ENCODE measurements at places on chromosomes 2 and 18. TPM values are rescaled to one million over a fixed set of nuclear protein-coding genes. Genes with fewer than 3 reads are reported as not detected.

GRCh38 chr2:237309011-237309410 lies 105.0 kb downstream of the COL6A3 start:
- DNase-seq: no peak
- no peak overlapping the region for H3K4me3 ChIP-seq
- H3K4me1 ChIP-seq: peaks cover 17% of the 10 kb centered on the region
- no peak overlapping the region for H3K27ac ChIP-seq

DNA sequence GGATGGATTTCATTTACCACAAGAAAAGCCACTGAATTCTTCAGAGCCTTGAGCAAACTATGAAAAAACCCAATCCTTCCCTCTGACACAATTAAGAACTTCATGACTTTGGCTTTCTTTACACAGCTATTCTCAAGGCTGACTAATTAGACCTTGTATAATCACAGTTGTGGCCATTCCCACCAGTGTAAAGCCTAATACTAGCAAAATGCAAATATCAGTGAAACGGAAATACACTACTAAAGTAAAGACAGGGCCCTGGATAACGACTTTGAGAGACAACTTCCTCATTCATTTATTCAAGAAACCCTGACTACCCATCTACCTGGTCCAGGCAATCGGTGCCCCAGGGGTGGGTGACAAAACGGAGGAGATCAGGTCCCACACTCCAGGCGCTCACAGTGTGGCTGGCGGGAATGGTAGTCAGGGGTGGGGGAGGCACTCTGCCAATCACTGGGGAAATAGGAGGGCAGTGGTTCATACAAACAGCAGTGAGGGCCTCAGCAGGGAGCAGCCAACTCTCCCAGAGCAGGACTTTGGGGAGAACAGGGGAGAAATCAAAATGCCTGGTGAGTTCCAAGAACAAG lies 28.1 kb downstream of the TMEM163 start:
- H3K4me1 ChIP-seq: no peaks in the 10 kb centered on the region
- H3K27me3 ChIP-seq: peaks cover 9% of the 10 kb centered on the region
- no peaks in the 10 kb centered on the region for H3K36me3 ChIP-seq
- no peak for DNase-seq
- H3K27ac ChIP-seq: no peak overlapping the region

DNA sequence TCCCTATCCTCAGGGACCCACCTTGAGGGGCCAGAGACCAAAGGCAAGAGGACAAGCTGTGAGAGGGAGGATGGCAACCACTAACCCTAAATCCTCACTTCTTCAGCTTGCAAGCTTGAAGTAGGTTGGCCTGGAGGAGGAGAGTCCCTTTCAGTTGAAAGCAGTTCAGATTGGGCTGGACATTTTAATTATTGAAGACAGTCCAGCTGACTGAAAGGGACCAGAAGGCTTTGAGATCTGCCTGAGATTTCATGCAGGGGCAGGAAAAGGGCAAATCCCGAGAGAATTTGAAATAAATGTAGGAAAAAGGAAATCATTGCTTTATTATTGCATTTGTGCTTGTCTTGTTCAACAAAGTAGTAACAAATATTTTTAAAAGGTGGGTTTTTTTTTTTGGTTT lies 118.9 kb upstream of the STON1 start:
- H3K36me3 ChIP-seq: no peaks in the 10 kb centered on the region
- no peak overlapping the region for H3K27ac ChIP-seq
- peaks cover 8% of the 10 kb centered on the region for H3K4me1 ChIP-seq
- no peak overlapping the region for H3K4me3 ChIP-seq

DNA sequence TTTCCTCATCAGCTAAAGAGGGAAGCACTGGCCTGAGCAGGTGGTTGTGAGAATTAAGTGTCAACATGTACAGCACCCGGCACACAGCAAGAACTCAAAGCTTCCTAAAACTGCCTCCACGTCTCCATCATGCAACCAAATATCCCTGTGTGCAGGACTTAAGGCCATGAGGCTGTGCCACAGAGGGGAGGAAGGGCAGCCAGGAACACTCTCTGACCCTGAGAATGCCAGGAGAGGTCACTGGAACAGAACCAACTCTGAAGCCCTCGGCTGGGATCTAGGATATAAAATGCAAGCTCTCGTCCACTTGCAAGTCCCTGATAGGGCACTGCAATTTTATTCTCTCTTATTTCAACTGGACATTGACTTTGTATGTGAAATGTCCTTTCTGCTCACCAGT lies 12.2 kb upstream of the NPAS2 start:
- H3K4me3 ChIP-seq: no peak overlapping the region
- H3K27me3 ChIP-seq: peaks cover 52% of the 10 kb centered on the region
- no peak for DNase-seq
- H3K36me3 ChIP-seq: no peaks in the 10 kb centered on the region

GRCh38 chr2:120586507-120587278 lies 149.0 kb upstream of the GLI2 start:
- peaks cover 54% of the 10 kb centered on the region for H3K27me3 ChIP-seq
- H3K27ac ChIP-seq: peak overlapping the region; percentile 22
- peaks cover 7% of the 10 kb centered on the region for H3K4me1 ChIP-seq
- no peak for DNase-seq

DNA sequence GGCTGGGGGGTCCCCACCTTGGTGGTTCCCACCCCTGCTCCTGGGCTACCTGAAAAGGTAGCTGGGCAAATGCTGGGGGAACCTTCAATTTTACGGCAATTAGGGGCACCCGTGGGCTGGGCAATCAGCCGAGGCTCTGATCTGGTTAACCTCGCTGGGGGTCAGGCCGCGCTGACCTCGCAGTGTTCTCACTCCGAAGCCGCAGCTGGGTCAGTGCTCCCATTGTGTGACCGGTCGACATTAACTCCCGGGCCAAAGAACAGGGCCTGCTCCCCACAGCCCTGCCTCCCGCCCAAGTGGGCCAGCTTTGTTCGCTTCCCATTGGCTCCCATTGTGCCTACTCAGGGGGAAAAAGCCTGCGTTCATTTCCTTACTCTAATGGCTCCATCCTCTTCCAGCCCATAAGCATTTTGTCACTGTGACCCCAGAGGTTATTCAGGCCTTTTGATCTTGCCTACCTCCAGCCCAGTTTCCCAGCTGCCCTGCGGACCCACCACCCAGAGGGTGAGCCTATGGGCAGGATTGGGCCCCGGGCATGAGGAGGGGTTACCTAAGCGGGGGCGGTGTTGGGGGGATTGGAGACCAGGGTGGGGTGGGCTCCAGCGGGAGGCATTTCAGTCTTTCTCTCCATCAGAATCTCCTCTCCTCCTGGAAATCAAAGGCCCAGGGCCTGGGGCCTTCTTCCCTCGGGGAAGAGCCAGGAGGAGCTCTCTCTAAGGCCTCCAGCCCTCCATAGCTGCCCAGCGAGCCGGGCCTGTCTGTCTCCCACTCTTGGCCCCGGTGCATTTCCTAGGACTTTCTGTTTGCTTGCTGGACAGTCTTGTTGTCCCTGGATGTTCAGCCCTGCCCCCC lies 90.1 kb downstream of the MYCN start:
- H3K36me3 ChIP-seq: no peaks in the 10 kb centered on the region
- H3K4me3 ChIP-seq: no peak overlapping the region

- no peaks in the 10 kb centered on the region for H3K36me3 ChIP-seq
- H3K27me3 ChIP-seq: no peaks in the 10 kb centered on the region
- no peaks in the 10 kb centered on the region for H3K4me1 ChIP-seq
These were observed 584.4 kb downstream of the NR4A2 start for GRCh38 chr2:155748131-155748530.

DNA sequence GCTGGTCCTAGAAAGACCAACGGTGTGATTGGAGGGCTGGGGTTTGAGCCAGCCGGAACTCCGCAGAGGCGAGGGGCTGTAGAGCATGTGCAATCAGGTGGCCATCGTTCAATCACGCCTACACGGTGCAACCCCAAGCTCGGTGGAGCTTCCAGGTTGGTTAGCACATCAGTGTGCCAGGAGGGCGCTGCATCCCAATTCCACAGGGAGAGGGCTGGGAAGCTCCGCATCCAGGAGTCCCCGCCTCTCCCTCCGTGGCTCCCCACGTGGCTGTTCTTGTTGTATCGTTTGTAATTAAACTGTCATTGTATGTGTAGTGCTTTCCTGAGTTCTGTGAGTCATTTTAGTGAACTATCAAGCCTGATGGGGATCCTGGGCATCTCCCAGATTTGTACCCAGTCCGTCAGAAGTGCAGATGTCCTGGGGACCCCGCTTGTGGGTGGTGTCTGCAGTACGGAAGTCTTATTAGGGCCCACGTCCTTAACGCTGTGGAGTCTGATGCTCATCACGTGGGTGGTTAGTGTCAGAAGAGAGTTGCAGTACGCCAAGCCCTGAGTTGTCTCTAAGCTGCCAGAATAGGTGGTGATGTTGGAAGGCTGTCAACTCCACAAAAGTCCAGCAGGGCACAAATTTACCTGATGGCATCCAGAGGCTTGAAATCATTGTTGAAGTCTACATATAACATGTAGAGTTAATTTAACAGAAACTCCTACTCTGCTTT lies 20.6 kb upstream of the AMMECR1L start:
- H3K27me3 ChIP-seq: peaks cover 31% of the 10 kb centered on the region
- no peak overlapping the region for H3K27ac ChIP-seq
- H3K4me3 ChIP-seq: no peak overlapping the region
- no peaks in the 10 kb centered on the region for H3K36me3 ChIP-seq

- peaks cover 8% of the 10 kb centered on the region for H3K4me1 ChIP-seq
- H3K36me3 ChIP-seq: no peaks in the 10 kb centered on the region
- no peak overlapping the region for H3K27ac ChIP-seq
- H3K27me3 ChIP-seq: no peaks in the 10 kb centered on the region
- no peak overlapping the region for H3K4me3 ChIP-seq
These were observed 60.7 kb upstream of the ITGA4 start for GRCh38 chr2:181396256-181397123.

- no peak for DNase-seq
- H3K36me3 ChIP-seq: no peaks in the 10 kb centered on the region
- H3K4me1 ChIP-seq: no peaks in the 10 kb centered on the region
- H3K4me3 ChIP-seq: no peak overlapping the region
- no peak overlapping the region for H3K27ac ChIP-seq
- H3K27me3 ChIP-seq: peaks cover 18% of the 10 kb centered on the region
These were observed 12.1 kb downstream of the AMER3 start for GRCh38 chr2:130767408-130767775.

GRCh38 chr2:31227711-31228125 lies 6.2 kb upstream of the EHD3 start:
- no peak for DNase-seq
- peaks cover 36% of the 10 kb centered on the region for H3K4me1 ChIP-seq
- peaks cover 7% of the 10 kb centered on the region for H3K27me3 ChIP-seq
- no peaks in the 10 kb centered on the region for H3K36me3 ChIP-seq
- peak overlapping the region; percentile 11 for H3K27ac ChIP-seq
- H3K4me3 ChIP-seq: no peak overlapping the region

GRCh38 chr2:200795028-200795440 lies 16.7 kb upstream of the BZW1 start:
- no peaks in the 10 kb centered on the region for H3K36me3 ChIP-seq
- DNase-seq: no peak
- H3K27me3 ChIP-seq: no peaks in the 10 kb centered on the region

DNA sequence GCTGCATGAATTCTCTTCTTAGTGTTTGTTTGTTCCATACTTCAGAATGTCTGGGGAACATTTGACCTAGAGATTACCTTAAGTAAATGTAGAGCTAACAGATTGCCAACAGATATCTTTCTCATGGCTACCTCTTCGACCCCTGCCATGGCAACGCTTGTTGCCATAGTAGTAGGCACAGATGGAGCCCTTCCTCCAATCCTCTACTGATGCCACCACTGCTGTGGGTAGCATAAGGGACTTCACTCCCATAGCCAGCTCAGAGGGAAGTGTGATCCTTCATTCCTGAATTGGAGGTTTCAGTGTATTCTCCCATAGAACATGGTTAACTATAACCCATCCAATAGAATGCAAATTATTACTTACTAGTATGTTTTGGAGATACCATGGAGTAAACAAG lies 543.6 kb upstream of the NRP2 start:
- DNase-seq: no peak
- H3K27me3 ChIP-seq: no peaks in the 10 kb centered on the region
- H3K4me1 ChIP-seq: peaks cover 4% of the 10 kb centered on the region

GRCh38 chr2:117523711-117524238 lies 290.7 kb upstream of the DDX18 start:
- peaks cover 5% of the 10 kb centered on the region for H3K4me1 ChIP-seq
- H3K27me3 ChIP-seq: no peaks in the 10 kb centered on the region
- no peak overlapping the region for H3K4me3 ChIP-seq
- DNase-seq: no peak
- H3K27ac ChIP-seq: no peak overlapping the region

DNA sequence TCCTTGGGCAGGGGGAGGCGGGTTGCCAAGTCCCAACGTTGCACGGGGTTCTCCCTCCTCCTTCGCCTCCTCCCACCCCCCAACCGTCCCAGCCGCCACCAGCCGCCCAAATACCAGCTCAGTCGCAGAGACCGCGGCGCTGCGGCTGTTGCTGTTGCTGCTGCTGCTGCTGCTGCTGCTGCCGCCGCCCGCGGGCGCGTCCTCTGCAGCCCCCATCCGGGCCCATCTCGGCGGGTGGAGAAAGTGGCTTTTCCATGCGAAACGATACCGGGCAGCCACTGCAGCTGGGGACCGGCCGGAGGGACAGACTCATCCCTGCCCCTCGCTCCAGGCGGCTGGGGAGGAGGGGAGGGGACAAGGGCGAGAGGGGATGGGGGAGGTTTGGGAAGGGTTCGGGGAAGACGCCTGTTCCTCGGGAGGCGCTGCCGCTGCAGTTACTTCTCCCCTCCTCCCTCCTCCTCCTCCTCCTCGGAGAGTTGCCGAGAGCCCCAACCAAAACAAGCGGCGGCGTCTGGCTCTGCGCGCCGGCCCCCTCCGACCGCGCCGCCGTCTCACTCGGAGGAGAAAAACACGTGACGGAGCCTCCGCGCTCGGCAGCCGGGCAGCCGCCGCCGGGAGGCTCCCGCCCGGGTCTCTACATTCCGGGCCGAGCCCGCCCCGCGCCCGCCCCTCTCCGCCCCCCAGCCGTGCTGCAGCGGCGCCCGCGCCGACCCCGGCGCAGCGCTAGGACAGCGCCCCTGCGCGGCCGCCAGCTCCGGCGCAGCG lies at the start of gene IRS1:
Gene IRS1, minus strand, starts transcription at position 610 of the 765 bp plus-strand sequence. CDS start 1,082 bp downstream, outside the sequence.
- H3K27me3 ChIP-seq: peaks cover 2% of the 10 kb centered on the region
- H3K4me1 ChIP-seq: peaks cover 53% of the 10 kb centered on the region

Gene CTLA4
- not detected for total RNA-seq

Gene TLX2
- total RNA-seq: 0.18 TPM

Gene RAX
- not detected for total RNA-seq

Gene TEX44
- total RNA-seq: not detected

Gene TTC39C
- total RNA-seq: 24.7 TPM

Gene TUBA3E
- total RNA-seq: not detected

Gene ATRAID
- 106 TPM for total RNA-seq

Gene SFTPB
- not detected for total RNA-seq

Gene TEKT4
- total RNA-seq: not detected

Gene INHBB
- total RNA-seq: not detected

Gene TMEM17
- 4.7 TPM for total RNA-seq

Gene LAMA3
- 6.7 TPM for total RNA-seq

All from mesothelial cell of epicardium (in vitro differentiated cells).